ENCODE measurements at places on chromosomes 4 and X.

GRCh38 chrX:29477878-29478277 is 737.5 kb upstream of the MAGEB2 start:
- no peak for DNase-seq

DNA sequence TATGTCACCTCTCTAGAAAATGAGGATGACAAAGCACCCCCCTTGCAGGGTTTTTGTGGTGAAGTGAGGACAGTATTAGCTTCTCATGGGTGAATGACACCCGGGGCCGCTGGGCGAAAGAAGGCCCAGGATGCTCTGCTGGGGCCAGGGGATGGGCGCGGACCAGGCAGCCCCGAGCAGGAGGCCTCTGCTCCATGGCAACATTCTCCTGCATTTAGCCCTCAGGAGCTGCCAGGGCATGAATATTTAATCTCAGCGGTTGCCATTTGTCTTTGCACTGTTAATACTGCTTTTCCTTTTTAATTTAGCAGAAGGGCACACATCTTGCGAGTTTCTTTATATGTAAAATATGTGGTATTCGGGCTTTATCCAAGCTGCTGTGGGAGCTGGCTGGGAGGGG is 30.3 kb upstream of the PSAPL1 start:
- DNase-seq: no peak

GRCh38 chr4:183400035-183400434 is 44.4 kb upstream of the CDKN2AIP start:
- no peak for DNase-seq

- DNase-seq: no peak
Observed at GRCh38 chr4:135319685-135320084, 1118.1 kb upstream of the PABPC4L start.

DNA sequence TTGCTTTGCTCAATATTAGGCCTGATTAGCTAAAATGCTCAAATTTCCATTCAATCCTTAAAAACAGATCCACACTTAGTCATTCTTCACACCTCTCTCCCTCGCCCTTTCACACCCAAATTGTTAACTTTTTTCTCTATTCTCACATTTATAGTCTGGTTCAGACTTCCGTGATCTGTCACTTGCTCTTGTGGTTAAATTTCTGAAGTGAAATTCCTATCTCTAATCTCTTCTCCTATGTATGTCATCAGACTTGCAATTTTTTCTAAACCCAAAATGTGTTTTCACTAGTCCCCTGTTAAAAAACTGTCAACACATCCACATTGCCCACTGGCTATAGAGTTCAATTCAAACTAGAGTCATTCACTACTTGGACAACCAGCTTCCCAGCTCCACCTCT is 63.2 kb downstream of the SNCA start:
- no peak for DNase-seq

DNA sequence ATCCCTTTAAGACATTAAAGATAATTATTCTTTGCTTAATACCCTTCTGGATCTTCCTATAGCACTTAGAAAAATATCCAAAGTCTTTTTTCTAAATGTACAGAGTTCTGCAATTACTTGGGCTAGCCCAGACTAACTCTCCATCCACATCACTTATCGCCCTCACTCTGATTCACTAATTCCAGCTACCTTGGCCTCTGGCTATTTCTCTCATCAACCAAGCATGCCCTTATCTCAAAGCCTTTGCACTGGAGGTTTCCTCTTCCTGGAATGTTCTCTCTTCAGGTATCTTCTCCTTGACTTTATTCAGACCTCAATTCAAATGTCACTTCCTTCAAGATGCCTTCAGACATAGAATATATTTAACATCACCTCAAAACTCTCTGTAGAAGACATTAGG is 345.1 kb upstream of the SMIM31 start:
- DNase-seq: no peak

GRCh38 chr4:85818700-85819099 is 343.8 kb downstream of the ARHGAP24 start:
- no peak for DNase-seq

DNA sequence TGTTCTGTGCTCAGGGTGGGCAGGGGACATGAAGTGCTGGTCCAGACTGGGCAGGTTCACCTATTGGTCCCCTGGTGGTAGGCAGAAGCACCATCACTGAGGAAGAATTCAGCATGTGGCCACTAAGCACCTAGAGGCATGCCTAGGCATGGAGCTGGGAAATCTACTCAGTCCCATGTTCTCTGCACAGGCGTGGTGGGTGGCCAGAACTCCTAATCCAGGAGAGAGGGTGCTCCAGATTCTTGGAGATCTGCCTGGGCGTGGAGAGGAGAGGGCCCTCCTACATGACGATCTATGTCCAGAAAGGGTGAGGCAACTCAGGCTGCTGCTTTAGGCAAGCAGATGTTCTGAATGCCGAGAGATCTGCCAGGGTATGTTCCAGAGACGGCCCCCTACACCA is 44.6 kb upstream of the MAGEC2 start:
- no peak for DNase-seq

DNA sequence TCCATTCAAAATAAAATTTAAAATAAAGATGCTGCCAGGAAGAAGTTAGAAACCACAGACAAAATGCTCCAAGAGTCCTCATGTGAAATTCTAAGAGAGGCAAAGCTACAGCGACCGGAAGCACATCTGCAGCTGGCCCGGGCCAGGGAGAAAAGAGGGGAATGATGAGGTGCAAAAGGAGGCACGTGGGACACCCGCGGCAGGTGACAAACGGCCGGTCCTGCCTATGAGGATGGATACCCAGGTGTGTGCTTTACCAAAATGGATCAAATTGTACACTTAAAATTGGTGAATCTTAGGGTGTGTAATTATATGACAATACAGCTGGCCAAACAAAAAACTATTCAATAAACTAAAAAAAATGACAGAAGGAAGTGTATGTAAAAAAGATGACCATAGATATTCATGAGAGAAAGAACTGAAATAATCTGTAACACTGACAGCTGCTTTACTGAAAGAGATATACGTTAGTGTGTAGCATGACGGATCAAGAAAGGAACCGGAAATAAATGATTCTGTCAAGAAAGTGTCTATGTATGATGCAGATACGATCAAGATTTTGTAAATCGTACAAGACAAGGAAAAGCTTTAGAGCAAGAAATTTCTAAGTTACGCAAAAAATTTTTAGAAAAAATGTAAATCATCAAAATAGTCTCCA is 29.5 kb downstream of the PPP2R3B start:
- DNase-seq: no peak

DNA sequence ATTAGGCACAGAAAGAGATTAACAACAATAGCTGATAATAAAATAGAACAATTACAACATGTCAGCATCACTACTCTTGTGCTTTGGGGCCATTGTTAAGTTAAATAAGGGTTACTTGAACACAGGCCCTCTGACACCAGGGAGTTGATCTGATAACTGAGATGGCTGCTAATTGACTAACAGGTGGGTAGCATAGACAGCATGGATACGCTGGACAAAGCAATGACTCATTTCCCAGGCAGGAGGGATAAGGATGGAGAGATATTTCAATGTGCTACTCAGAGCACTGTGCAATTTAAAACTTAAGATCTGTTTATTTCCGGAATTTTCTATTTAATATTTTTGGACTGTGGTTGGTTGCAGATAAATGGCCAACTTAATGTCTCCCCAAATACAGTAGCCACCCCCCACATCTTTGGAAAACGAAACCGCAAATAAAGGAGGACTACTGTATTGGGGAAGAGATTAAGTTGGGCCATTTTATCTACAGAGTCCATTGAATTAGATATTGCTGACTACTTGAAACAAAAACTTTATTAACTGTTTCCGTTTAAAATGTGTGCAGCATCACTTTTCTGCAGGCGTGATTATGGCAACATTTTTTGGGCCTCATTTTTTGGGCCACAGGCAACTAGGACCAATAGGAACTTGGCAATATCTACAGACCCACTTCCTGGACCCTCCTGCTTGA is 200.6 kb upstream of the KLF3 start:
- no peak for DNase-seq

GRCh38 chr4:76233967-76234678 is 17.4 kb upstream of the FAM47E start:
- no peak for DNase-seq

DNA sequence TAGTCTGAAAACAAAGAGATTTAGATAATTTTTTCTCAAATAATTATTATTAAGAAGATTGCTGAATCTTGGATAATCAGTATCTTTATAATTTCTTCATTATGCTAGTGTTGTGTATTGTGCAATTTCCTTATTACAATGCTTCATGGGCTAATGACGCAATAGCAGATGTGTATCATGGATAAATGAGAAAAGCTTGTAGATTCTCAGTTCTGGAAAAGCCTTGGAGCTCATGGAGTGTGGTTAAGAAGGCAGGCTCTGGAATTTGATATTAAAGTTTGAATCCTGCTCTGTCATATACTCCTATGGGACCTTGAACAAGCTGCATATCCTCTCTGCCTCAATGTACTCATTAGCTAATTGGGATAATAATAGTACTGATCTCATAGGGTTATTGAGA is 18.9 kb upstream of the CXCL8 start:
- DNase-seq: no peak

DNA sequence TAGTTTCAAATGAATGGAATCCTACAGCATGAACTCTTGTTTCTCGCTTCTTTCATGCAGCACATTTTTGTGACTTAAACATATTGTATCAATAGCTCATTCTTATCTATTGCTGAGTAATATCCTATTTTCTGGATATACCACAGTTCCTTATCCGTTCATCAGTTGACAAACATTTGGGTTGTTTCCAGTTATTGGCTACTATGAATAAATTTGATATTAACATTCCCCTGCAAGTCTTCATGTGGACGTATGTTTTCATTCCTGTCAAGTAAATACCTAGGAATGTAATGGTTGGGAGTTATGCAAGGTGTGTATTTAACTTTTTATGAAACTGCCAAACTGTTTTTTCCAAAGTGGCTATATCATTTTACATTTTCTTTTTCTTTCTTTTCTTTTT is 114.0 kb upstream of the SH3RF1 start:
- no peak for DNase-seq

GRCh38 chr4:52840531-52841370 is 21.4 kb upstream of the RASL11B start:
- DNase-seq: no peak

- DNase-seq: no peak
Observed at GRCh38 chrX:74220277-74220676, 83.7 kb upstream of the ZCCHC13 start.

- DNase-seq: no peak
Observed at GRCh38 chr4:1843852-1844251, 12.1 kb downstream of the LETM1 start.

DNA sequence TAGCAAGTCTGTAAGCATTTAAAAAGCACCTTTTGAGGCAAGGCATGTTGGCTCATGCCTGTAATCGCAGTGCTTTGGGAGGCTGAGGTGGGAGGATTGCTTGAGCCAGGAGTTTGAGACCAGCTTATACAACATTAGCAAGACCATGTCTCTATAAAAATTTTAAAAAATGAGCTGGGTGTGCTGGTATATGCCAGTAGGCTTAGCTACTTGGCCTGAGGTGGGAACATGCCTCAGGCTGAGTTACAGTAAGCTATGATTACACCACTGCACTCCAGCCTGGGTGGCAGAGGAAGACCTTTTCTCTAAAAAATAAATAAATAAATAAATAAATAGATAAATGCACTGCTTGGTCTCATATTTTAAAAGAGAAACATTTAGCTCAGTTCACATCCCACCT is 26.8 kb downstream of the BLTP1 start:
- no peak for DNase-seq

DNA sequence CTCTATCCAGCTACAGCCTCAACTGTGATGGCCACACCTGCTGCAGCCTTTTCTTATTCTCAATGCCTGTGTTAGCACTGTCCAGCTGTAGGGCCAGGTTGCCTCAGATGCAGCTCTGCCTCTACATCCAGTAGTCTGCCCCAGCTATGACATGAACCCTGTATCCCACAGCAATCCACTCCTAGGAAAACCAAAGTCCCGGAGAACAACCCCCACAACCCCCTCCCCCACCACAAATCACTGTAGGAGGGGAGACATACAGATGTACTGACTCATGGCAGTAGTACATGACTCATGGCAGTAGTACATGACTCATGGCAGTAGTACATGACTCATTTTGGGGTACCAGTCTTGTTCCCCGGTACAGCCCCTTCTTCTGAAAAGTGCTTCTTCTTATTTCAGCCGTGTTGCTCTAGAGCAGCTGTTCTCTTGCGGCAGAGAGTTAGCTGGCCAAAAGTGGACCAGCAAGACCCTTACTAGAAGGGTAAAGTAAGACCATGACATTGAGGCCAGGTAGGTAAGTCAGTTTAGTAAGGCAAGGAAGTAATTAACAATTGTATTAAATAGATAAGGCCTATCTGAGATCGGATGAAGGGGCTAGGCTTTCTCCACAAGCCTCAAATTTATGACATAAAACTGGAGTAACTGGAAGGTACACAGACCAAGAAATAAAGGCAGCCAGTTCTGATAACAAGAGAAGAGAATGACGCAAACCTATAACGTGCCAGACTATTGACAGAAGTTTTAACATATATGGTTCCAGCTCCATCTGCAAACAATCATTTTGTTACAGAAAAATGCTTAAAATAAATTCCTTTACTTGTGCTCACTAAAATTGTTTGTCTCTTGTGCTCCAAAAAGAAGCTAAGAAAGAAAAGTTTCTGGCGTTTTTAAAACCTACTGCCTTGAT is 221.4 kb downstream of the TACR3 start:
- no peak for DNase-seq

- DNase-seq: no peak
Observed at GRCh38 chr4:127959794-127960193, 5.2 kb downstream of the MFSD8 start.

DNA sequence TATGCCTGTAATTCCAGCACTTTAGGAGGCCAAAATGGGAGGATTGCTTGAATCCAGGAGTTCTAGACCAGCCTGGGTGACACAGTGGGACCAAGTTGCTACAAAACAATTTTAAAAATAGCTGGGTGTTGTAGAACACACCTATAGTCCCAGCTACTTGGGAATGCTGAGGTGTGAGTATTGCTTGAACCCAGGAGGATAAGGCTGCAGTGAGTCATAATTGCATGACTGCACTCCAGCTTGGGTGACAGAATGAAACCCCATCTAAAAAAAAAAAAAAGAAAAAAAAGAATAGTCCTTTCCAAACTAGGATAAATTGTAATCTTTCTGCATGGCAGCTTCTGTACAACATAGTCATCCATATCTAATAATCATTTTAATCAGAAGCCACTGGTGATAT is 270.1 kb upstream of the INTU start:
- no peak for DNase-seq

DNA sequence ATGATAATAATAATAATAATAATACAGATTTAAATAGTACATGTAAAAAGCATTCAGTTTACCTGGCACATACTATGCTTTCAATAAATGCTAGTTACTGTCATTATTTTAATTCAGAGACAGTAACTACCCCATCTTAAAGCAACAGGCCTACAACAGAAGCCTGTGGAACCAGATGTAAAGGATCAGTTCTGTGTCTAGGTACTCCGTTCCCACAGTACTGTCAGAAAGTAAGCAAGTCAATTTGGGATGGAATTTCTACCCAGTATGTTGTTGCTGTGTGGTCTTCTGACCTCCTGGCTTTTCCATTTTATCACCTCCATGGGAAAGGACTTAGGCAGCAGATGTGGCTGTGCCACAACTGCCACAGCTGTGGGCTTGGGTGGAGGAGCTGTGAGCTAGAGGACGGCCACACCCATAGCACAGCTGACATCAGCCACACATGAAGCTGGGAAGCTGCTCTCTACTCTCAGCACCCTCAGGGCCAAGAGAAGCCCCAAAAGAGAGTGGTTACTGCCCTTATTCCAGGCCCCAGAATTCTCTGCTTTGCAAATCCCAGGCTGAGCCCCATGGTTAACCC is 102.8 kb downstream of the CBR4 start:
- DNase-seq: no peak

- no peak for DNase-seq
Observed at GRCh38 chr4:87011340-87012034, 76.7 kb downstream of the AFF1 start.

Data from activated gamma-delta T cell treated with anti-CD3 and anti-CD28 coated beads, Interleukin-2, amount 50 U/mL, for 16 hours (primary cell).